ENCODE measurements at places on chromosomes 5 and 9. TPM values are rescaled to one million over a fixed set of nuclear protein-coding genes. Genes with fewer than 3 reads are reported as not detected.

ATP10B gene
- total RNA-seq: not detected

- no peak overlapping the region for H3K4me3 ChIP-seq
- DNase-seq: no peak
- no peaks in the 10 kb centered on the region for H3K4me1 ChIP-seq
- H3K36me3 ChIP-seq: no peaks in the 10 kb centered on the region
These were observed 341.2 kb upstream of the CTNND2 start for GRCh38 chr5:12245429-12245828.

EDIL3 gene
- not detected for total RNA-seq

CHD1 gene
- 67.4 TPM for total RNA-seq

- H3K4me3 ChIP-seq: no peak overlapping the region
- no peak overlapping the region for H3K27ac ChIP-seq
These were observed 60.5 kb upstream of the C9orf72 start for GRCh38 chr9:27633764-27634163.

GRCh38 chr5:174151599-174152181 is 106.2 kb downstream of the NSG2 start:
- no peak for DNase-seq
- H3K4me1 ChIP-seq: peaks cover under 1% of the 10 kb centered on the region
- H3K27ac ChIP-seq: no peak overlapping the region
- H3K36me3 ChIP-seq: peaks cover 5% of the 10 kb centered on the region
- H3K27me3 ChIP-seq: peaks cover 12% of the 10 kb centered on the region
- no peak overlapping the region for H3K4me3 ChIP-seq

ADAMTS2 gene
- not detected for total RNA-seq

FGF1 gene
- total RNA-seq: not detected

GRCh38 chr5:112025757-112026156 is 268.8 kb upstream of the NREP start:
- no peaks in the 10 kb centered on the region for H3K4me1 ChIP-seq
- DNase-seq: no peak
- no peaks in the 10 kb centered on the region for H3K36me3 ChIP-seq
- no peak overlapping the region for H3K4me3 ChIP-seq

- H3K4me1 ChIP-seq: no peaks in the 10 kb centered on the region
- peaks cover 5% of the 10 kb centered on the region for H3K27me3 ChIP-seq
- DNase-seq: no peak
These were observed 30.0 kb downstream of the GFPT2 start for GRCh38 chr5:180323160-180323559.

DNA sequence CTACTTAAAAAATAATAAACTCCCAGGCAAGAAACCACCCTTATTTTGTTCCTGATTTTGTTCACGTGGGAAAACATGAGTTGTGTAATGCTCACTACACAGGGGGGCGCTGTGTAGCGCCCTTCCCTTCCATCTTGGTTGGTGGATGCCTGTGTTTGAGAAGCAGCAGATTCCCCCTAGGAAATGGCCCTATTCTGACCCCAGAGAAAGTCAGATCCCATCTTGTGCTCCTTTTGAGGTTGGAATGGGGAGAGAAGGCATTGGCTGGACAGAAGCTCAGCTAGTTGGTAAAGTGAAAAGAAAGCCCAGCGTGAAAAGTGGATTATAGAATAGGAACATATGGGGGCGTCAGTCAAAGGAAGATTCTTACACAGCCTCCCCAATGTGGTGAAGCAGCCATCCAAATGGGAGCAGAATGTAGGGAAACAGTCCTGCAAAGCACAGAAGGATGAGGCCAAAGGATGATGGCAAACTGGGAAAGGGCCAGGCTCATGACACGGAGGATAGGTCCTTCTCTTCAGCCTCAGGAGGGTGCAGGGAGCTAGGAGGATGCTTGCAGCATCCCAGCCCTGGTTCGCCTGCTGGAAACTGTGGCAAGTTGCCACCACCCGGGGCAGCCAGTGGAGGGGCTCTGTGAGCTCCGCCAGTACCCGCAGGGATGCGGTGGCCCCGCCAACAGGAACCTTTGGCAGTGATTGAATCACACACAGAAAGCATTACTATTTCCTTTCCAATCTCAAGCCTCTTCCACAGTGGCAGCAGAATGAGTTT is 314.2 kb upstream of the DAP start:
- DNase-seq: no peak
- H3K36me3 ChIP-seq: no peaks in the 10 kb centered on the region
- H3K27me3 ChIP-seq: no peaks in the 10 kb centered on the region
- H3K4me3 ChIP-seq: no peak overlapping the region
- H3K4me1 ChIP-seq: no peaks in the 10 kb centered on the region

SHISAL2B gene
- not detected for total RNA-seq

RPS23 gene
- 3,294 TPM for total RNA-seq

- DNase-seq: no peak
- no peaks in the 10 kb centered on the region for H3K4me1 ChIP-seq
- H3K4me3 ChIP-seq: no peak overlapping the region
- H3K27ac ChIP-seq: no peak overlapping the region
These were observed 81.6 kb upstream of the HAND1 start for GRCh38 chr5:154559398-154560276.

OTP gene
- 0.19 TPM for total RNA-seq

DNA sequence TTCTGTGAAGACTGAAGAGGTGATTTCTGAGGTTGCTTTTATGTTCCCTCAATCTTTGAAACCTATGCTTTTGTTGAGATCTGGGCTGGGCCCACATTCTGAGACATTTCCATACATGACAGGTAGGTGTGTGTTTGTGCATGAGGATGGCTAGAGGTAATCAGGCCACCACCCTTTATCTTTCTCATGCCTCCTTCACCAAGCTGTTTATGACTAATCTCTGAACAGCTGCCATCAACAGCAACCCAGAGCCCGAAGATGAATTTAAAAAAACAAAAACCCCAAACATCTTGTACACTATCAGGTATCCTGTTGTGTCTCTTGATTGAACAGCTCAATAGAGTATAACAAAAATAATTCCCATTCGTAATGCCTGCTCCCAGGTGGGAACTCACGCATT is 12.6 kb upstream of the C5orf46 start:
- no peaks in the 10 kb centered on the region for H3K27me3 ChIP-seq
- no peak overlapping the region for H3K4me3 ChIP-seq
- H3K27ac ChIP-seq: no peak overlapping the region
- H3K36me3 ChIP-seq: no peaks in the 10 kb centered on the region
- DNase-seq: no peak
- H3K4me1 ChIP-seq: no peaks in the 10 kb centered on the region

- DNase-seq: no peak
- H3K27ac ChIP-seq: no peak overlapping the region
- no peak overlapping the region for H3K4me3 ChIP-seq
- H3K27me3 ChIP-seq: no peaks in the 10 kb centered on the region
- no peaks in the 10 kb centered on the region for H3K36me3 ChIP-seq
- H3K4me1 ChIP-seq: no peaks in the 10 kb centered on the region
These were observed 89.1 kb downstream of the ACTL7B start for GRCh38 chr9:108766626-108767161.

Data from activated T-cell treated with anti-CD3 and anti-CD28 coated beads, Interleukin-2, amount 50 U/mL, for 72 hours (primary cell).